ENCODE measurements at places on chromosomes 6 and 20. TPM values are rescaled to one million over a fixed set of nuclear protein-coding genes. Genes with fewer than 3 reads are reported as not detected.

Gene PERP
- total RNA-seq = 28.5 TPM

- DNase-seq = no peak
Measured at GRCh38 chr6:830667-831327, 137.9 kb upstream of the EXOC2 start.

GRCh38 chr6:149855741-149856140, 8.4 kb downstream of the LRP11 start:
- DNase-seq = no peak

DNA sequence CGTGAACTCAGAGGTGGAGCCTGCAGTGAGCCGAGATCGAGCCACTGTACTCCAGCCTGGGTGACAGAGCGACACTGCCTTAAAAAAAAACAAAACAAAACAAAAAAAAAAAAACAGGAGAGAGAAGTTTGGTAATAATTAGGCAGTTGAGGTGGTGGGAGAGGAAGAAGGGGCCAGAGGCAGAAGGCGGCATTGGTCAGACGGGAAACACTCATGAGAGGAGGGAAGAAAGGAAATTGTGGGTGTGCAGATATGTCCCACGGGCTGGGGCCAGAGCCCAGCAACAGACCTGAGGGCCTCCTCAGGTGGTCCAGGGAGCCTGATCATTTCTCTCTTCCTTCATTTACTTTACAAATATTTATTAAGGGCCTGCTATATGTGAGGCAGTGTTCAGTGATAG, 20.0 kb downstream of the SULF2 start:
- no peak for DNase-seq

DNA sequence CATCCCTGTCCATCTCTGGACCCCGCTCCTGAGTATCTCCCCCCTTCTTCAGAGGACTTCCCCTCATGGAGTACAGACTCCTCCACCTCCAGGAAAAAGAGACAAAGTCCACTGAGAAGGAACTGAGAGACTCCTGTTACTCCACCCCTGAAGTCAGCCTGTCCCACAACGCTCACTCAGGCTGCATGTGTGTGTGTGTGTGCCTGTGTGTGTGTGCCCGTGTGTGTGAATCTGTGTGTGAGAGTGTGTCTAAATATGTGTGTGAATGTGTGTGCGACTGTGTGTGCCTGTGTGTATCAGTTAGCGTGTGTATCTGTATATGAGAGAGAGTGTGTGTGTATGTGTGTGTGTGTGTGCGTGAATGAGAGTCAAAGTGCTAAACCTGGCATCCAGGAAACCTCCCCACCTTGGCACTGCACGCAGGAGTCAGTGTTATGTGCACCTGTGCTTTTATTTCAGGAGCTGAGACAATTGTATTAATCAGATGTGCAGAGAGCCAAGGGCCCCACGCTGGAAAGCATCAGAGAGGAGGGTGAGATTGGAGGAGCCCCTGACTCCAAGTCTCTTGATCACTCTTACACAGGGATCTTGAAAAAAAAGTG, 39.0 kb downstream of the HLA-A start:
- DNase-seq = no peak

Gene BPHL
- 30.7 TPM for total RNA-seq

Gene EPPIN
- not detected for total RNA-seq

DNA sequence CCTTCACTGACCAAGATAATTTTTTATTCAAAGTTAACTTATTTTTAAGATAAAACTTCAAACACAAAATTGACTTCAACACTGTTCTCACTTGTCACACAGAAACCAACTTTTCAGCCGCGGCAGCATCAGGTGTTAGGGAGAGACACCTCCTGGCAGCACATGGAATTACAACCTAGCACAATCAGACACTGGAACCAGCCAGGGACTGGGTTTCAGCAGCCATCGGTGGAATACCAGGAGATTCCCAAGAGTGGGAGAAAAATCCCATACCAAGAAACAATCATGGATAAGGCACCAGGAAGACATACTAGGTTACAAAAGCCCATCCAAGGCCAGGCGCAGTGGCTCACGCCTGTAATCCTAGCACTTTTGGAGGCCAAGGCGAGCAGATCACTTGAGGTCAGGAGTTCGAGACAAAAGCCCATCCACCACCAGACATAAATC, 70.0 kb downstream of the SNX5 start:
- peak; percentile 74 for DNase-seq
